T47D (cell line): ENCODE measurements at places on chromosomes 3 and 15.

- DNase-seq: no peak
These were observed 124.4 kb upstream of the LIPC start for GRCh38 chr15:58307313-58307961.

GRCh38 chr3:176354843-176355242, 842.4 kb downstream of the TBL1XR1 start:
- DNase-seq: no peak

GRCh38 chr3:109899925-109900324, 562.6 kb upstream of the DPPA4 start:
- no peak for DNase-seq

GRCh38 chr15:44158111-44158510, 37.0 kb downstream of the FRMD5 start:
- DNase-seq: no peak

DNA sequence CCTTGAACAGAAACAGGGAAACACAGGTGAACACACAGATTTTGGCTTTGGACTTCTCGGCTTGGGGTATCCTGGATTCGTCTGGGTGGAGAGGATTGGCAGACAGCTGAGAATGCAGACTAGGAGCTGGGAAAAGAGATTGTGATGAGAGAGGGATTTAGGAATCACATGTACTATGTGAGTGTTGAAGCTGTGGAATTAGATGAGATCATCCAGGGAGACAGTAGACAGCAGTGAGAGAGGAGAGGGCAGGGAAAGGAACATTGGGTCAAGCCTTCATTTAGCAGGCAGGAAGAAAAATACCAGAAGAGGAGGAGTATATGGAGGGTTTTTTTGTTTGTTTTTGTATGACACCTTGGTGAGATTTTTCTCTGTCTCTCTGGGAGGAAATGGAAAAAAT, 262.1 kb upstream of the TBL1XR1 start:
- DNase-seq: no peak

DNA sequence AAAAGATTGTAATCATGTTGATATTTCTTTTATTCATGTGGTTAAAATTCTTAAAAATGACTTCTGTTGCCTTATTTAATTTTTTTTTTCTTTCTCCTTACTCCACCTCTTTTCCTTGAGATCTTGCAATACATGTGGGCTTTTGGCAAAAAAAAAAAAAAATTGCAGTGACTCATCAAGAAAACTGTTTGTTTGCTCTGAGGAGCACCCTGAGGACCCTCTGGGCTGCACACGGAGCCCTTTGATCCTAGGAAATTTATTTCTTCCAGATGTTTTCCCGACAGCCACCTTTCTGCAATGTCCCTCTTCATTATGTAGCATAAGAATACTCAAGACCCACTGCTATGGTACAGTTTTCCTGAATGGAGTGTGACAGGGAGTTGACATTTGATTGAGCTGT, 371.7 kb downstream of the ZBTB20 start:
- DNase-seq: no peak

DNA sequence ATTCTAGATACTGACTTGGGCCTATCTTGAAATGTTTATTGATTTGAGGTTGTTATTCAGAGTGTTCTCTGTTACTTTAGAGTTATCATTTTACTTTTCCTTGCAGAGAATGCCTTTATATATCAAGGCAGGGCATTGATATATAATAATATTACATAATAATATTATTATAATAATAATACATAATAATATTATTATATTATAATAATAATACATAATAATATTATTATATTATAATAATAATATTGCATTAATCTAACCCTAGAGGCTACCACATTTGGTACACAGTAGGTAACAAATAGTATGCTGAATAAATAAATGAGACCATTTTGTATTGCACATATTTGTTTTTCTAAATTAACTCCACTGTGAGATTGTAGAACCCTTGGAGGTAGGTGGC, 216.3 kb downstream of the EFHB start:
- DNase-seq: no peak
